Nucleus accumbens (tissue), 56 donors: ENCODE measurements at places on chromosomes 16 and 17.

- DNase-seq: no peak
Measured at GRCh38 chr16:7426161-7426560, 93.5 kb downstream of the RBFOX1 start.

DNA sequence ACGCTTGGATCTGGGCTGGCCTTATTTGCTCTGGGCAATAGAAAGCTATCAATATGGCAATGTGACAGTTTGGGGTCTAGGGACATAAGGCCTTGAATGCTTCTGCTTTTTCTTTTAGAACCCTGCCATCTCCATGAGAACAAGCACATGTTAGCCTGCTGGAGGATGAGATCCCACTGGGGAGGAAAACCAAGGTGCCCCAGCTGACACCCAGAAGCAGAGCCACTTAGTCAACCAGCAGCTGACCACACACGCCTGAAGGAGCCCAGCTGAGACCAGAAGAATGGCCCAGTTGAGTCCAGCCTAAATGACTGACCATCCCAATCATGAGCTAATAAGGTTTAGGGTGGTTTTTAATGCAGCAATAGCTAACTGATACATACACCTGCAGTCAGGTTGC lies 171.2 kb downstream of the AHSP start:
- no peak for DNase-seq

DNA sequence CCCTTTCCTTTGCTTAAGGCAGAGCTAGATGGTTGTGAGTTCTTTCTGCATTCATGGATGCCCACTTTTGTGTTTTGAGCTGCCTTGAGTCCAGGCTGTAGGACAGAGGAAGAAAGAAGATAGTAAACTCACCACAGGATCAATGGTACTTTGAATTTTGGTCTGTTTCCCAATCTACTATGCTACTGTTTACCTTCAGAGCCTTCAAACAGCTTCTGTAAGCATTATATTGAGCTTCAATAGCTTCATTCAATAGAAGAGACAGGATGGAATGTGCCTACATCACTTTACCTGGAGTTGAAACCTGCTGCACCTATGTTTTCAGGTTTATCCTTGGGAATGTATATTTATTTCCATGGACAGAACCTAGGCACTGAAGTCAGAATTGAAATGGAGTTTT lies 397.9 kb upstream of the DYNLRB2 start:
- DNase-seq: no peak

DNA sequence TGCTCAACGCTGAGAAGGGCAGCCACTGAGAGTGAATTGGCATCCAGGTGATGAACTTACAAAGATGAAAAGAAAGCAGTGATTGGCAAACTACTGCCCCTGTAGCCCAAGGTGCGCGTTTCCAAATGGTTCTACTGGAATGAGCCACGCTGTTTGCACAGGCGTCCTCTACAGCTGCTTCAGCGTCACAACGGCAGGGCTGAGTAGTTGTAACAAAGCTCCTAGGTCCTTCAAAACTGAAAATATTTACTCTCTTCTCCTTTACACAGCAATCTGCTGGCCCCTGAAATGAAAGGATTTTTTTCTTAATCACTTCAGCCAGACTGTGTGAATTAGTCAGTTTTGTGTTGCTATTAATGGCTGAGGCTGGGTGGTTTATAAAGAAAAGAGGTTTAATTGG lies 107.2 kb upstream of the FOXF1 start:
- no peak for DNase-seq

DNA sequence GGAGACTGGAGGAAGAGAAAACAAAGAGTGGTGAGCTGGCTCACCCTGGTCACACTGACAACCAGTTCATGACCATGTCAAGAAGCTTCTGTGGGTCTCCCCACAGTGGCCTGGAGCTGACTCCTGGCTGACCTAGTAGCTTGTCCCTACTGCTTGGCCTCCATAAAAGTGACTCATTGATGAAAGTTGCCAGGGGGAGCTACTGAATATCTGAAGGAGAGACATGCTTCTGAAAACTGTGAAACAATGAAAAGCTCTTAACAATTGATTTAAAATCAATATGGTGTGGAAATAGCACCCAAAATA lies 22.0 kb downstream of the SMPD3 start:
- no peak for DNase-seq

DNA sequence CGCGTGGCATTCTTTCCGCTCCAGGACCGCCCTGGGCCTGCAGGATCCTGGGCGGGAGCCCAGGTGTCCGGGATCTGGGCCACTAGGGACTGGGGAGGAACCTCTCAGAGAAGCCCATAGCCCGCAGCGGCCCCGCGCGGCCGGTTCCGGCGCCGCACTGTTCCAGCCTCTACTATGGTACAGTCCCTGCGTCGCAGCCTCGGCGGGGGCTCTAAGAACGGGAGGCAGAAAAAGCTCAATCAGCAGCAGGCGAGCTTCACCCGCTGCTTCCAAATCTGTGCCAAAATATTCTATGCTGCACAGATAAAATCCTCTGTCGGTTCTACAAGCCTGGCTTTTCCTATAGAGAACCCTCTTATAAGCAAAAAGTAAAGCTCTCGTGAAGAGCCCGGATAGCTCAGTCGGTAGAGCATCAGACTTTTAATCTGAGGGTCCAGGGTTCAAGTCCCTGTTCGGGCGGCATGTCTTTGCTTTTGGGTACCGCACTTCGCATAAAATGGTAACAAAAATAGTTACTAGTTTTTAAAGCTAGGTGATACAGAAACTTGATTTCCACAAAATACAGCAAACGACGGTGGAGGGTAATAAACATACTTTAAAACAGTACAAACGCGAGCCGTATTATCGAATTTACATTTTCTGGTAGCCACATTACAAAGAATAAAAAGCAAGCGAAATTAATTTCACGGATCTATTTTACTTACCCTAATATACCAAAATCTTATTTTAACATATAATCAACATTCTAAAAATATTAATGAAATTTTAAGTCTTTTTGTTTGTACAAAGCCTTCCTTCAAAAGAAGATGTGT lies 661 bp upstream of the ALOXE3 start:
- DNase-seq: peak; percentile 81

DNA sequence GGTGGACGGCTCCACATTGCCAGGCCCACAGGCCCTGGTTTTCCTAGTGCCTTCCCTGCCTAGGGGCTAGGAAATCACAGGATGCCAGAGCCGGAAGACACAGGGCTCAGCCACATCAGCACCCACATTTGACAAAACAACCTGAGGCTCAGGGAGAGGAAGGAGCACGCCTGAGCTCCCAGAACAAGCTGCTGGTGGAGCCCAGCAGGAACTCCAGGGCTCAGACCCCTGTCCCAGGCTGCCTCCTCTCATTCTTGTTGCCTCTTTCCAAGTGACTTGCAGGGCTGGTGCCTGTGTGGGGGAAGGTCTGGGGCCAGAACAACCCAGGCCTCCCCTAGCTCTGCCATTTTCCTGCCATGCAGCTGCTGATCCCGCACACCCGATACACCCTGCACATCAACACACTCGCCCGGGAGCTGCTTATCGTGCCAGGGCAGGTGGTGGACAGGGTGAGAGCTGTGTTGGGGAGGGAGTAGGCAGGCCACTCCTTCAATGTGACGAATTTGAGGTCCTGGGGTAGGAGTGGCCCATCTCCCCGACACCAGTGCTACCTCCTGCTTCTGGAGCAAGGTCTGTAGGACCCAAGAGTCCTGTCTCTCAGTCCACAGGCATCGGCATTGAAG lies 7.6 kb downstream of the ALOX15B start:
- DNase-seq: no peak

GRCh38 chr17:50047488-50048126 lies 8.3 kb upstream of the ITGA3 start:
- no peak for DNase-seq

GRCh38 chr16:67155295-67156142 lies 4.2 kb downstream of the TRADD start:
- DNase-seq: peak; percentile 64

DNA sequence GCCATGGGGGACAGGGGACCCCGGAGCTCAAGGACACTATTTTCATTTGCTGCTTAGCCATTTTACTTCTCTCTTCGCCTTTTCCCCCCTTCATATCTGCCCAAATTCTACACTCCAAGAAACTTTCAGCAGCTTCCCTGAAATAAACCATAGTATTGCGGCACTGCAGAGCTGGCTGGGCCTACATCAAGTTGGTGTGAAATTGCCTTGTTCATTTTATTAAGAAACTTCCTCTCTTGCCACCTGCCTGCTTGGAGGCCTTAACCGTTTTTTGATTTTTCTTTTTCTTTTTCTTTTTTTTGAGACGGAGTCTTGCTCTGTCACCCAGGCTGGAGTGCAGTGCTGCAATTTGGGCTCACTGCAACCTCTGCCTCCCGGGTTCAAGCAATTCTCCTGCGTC lies 7.4 kb upstream of the CPNE2 start:
- no peak for DNase-seq

DNA sequence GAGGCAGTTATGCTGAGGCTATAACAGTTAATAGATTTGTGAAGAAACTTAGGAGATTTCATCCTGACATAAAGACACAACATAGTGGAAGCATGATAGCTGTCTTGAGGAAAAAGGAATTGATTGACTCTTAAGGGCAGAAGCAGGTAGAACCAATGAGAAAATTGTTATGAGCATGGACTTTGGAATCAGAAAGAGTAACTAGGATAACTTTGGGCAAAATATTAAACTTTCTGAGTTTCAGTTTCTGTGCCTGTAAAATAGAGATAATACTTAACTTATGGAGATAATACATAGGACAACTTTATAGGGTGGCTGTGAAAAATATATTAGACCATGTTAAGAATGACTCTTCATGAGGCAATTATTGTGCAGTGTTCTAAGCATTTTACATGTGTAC lies 696.5 kb downstream of the CDH11 start:
- no peak for DNase-seq

- DNase-seq: no peak
Measured at GRCh38 chr16:81480606-81481206, 36.1 kb downstream of the CMIP start.

GRCh38 chr16:84294531-84295142 lies at the start of gene WFDC1:
TSS of gene WFDC1 (plus strand) at chr16:84294878. CDS start at chr16:84294972, 94 bp downstream.
- DNase-seq: no peak

GRCh38 chr16:89096042-89096717 lies 2.5 kb downstream of the ACSF3 start:
- no peak for DNase-seq

GRCh38 chr17:2749058-2749783 lies at the start of gene CCDC92B:
TSS of gene CCDC92B (minus strand) at chr17:2749652. CDS start at chr17:2735145, 14,507 bp downstream.
- DNase-seq: peak; percentile 53

GRCh38 chr17:48244121-48244711 lies 136.7 kb downstream of the SNX11 start:
- no peak for DNase-seq

DNA sequence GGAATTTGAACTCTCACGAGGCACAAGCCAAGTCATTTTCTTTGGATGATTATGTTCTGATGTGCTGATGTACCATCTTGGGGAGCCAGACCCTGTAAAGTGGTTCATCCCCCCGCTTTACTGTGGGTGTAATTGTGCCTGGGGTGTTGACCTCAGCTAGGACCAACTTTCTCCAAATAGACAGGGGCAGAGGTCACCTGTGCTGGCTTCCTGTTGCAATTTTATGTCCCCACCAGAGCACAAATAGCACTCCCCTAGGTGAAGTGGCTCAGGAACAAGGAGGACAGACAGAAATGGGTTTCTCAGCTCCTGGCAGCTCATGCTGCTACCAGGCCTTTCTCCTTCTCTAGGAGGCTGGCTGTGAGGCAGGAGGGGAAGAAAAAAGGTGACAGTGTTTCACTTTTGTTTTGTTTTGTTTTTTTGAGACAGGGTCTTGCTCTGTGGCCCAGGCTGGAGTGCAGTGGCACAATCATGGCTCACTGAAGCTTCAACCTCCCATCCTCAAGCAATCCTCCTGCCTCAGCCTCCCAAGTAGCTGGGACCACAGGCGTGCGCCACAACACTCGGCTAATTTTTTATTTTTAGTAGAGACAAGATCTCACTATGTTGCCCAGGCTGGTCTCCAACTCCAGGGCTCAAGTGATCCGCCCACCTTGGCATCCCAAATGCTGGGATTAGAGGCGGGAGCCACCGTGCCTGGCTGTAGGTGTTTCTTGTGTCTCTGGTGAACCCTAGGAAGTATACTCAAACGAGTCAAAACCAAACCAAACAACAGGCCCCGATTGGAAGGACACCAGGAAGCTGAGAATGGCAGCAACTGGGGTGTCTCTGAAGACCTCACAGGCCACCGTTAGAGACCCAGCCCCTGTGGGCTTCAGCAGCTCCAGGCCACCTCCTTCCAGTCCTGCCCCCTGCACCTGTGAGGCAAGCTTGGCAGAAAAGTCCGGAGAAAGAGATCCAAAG lies 32.5 kb upstream of the WFIKKN2 start:
- DNase-seq: no peak

DNA sequence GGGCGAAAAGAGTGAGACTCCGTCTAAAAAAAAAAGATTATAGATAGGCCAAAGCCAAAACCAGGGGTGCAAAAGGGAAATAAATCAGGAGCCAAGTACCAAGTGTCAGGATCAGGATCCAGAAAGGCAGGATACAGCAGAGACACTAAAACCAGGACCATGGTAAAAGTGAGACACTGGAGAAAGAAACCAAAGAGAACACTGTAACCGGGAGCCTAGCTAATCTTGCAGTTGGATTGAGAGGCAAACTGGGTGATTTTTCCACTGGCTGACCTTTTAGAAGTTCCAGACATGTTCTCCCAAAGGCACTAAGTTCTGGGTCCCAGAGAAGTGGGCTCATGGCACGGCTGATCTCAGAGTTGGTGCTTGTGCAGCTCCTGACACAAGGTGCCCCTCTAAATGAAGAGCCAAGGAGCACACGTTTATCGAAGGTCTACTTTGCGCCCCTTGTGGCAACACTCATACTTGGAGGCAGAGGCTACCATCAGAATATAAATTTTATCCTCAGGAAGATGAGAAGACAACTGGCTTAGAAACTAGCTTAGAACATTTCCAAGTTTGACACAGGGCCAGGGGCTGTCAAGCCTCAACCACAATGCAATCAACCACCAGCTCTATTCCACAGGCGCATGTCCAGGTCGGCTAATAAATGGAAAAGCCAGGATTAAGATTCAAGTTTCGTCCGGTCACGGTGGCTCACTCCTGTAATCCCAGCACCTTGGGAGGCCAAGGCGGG lies 27.5 kb upstream of the HELZ start:
- DNase-seq: no peak

DNA sequence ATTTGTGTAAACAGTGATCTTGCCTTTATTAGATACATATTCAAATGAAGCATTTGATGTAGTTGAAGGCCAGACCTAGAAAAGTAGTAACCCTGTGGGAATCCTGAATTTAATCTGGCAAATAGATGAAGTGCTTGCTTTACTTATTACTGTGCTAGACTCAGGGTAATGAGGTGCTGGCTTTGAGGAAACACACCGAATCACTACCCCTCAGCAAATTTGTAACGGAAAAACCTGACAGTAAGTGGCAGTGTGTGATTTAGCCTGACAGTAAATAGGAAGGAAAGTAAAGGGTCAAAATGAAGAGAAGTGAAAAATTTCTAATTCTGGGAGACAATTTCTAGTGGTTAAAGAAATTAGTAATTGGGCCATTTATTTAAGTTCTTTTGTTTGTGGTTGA lies 90.2 kb downstream of the MAP2K4 start:
- DNase-seq: no peak
